ENCODE measurements at places on chromosomes 2 and 18.

DNA sequence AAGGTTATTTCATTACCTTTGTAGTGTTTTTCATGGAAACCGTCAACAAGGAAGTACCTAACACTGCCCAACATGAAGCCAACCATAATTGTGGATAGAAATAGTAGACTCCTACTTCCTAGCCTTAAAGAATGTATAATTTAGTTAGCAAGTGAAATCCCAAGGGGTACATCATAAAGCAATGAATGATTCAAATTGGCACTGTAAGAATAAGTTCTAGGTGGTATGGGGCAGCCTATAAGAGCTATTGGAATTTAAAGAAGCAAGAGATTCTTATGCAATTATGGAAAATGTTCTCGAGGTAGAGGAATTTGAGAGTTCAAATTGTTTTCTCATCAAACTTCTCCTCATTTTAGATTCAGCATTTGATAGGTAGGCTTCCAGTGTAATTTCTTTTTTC is 157.9 kb downstream of the FMNL2 start:
- DNase-seq, result no peak

- no peak for DNase-seq
Measured at GRCh38 chr2:95314598-95314963, 17.4 kb downstream of the KCNIP3 start.

- no peak for DNase-seq
Measured at GRCh38 chr2:114175507-114175906, 266.9 kb upstream of the DPP10 start.

DNA sequence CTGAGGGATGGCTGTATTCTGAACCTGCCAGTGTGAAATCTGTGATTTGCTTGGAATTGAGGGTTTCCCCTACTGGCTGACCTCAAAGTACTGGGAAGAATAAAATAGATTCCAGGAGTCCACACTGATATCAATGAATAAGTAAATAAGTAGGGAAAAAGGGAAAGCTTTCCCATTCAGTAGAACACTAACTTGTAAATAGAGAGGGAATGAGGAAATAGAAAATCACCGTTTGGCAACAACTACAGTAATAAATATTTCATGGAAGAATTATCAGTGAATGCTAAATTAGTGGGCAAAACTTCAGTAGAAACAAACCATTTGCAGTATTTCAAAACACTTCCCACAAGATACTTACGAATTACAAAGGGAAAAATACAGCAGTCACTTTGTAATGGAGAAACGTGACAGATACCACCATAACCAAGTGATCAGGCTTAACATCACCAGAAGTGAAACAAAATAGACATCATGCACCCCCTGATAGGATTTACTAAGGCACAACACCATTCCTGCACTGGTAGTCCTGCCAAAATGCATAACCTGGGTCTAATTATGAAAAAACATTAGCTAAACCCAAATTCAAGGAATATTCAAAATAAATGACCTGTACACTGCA is 88.5 kb downstream of the ICA1L start:
- no peak for DNase-seq

GRCh38 chr18:59012815-59013705 is 126.6 kb upstream of the SEC11C start:
- no peak for DNase-seq

GRCh38 chr2:205714058-205714776 is 31.9 kb downstream of the NRP2 start:
- no peak for DNase-seq

DNA sequence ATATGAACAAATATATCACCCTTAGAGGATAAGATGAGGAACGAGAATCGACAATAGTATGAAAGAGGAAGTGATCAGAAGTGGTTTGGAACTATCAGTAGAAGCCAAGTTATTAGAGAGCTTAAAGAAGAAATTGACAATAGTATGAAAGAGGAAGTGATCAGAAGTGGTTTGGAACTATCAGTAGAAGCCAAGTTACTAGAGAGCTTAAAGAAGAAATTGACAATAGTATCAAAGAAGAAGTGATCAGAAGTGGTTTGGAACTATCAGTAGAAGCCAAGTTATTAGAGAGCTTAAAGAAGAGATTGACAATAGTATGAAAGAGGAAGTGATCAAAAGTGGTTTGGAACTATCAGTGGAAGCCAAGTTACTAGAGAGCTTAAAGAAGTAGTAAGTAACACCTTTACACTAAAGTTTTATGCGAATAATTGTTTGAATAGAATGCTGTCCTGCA is 175.5 kb downstream of the ZNF407 start:
- DNase-seq, result no peak

DNA sequence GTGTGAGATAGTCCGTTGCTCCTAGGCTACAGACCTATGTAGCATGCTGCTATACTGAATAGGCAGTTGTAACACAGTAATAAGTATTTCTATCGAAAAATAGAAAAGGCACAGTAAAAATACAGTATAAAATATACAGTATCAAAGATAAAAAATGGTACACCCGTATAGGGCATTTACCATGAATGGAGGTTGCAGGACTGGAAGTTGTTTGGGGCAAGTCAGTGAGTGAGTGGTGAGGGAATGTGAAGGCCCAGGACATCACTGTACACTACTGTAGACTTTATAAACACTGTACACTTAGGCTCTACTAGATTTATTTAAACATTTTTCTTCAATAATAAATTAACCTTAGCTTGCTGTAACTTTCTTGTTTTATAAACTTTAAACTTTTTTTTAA is 3.5 kb downstream of the MAP3K20 start:
- no peak for DNase-seq

GRCh38 chr2:120992791-120993555 is 257.3 kb downstream of the GLI2 start:
- no peak for DNase-seq

- no peak for DNase-seq
Measured at GRCh38 chr2:20456116-20456571, 9.3 kb downstream of the RHOB start.

- DNase-seq, result no peak
Measured at GRCh38 chr2:219641390-219642068, 14.1 kb downstream of the SLC4A3 start.

- DNase-seq, result no peak
Measured at GRCh38 chr2:222334914-222335313, 36.1 kb upstream of the PAX3 start.

GRCh38 chr2:118061135-118061955 is 26.9 kb upstream of the INSIG2 start:
- DNase-seq, result no peak

- no peak for DNase-seq
Measured at GRCh38 chr18:36744261-36744876, 84.4 kb downstream of the TPGS2 start.

DNA sequence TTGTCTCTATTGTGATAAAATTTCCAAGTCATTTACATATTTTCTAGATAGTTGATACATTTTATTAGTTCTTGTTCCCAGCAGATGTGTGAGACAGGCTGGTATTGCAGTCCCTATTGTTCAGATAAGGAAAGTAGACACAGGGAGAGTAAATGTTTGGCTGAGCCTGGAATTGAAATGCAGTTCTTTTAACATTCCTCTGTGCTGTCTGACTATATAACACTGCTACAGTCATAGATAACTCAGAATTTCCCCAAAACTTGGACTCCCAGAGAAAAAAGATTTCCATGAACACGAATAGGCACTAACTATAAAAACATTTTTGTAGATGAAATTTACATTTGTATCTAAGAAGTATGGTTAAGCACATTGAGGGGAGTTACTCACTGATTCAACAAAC is 71.4 kb downstream of the PLCL1 start:
- DNase-seq, result no peak

DNA sequence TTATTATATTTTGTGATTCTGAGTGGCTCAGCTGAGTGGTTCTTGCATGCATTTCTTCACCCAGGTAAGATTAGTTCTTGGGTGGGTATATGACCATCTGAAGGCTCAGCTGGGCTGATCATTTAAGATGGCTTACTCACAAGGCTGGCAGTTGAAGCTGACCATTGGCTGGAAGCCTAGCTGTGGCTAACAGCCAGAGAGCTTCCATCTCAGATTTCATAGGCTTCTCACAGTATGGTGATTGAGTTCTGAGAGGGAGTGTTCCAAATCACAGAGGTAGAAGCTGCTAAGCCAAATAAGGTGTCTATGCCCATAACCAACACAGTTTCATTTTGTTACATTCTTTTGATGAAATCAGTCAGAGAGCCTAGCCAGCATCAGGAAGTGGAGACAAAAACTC is 117.4 kb upstream of the RPRM start:
- no peak for DNase-seq

All from activated CD8-positive, alpha-beta memory T cell treated with anti-CD3 and anti-CD28 coated beads for 24 hours (primary cell).